Femur (tissue), 1 donor: ENCODE measurements at places on chromosomes 12 and 14.

DNA sequence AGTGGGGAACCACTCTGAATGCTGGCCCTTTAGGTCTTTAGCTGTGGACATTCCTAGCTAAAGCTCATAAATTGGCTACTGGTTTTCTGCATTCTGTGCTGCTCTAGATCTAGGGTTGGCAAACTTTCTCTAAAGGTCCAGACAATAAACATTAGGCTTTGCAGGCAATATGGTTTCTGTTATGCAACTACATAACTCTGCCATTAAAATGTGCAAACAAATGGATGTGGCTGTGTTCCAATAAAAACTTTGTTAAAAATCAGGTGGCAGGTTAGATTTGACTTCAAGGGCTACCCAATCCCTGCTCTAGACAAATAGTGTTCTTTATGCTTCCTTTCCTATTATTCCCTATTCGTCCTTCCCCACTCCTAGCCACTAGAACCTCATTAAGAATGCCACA, 6.8 kb upstream of the LRRC9 start:
- DNase-seq, result no peak

DNA sequence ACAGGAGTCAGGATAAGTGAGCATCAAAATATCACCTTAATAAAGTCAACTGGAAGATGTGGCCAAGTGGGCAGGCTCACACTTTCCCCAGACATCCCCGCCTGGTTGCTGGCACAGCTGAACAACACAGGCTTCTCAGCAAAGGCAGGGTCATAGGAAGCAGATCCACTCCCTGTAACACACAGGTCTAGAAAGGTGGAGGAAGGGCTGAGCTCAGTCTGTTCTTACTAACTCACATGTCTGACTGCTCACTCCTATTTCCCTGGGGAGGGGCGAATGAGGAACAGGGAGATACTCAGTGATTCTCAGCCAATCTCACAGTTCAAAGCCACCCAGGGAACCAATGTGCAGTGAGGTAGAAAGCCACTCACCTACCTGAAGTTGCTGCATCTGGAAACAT, 45.0 kb upstream of the AMN1 start:
- no peak for DNase-seq

GRCh38 chr12:116916122-116916521, 5.4 kb downstream of the FBXW8 start:
- DNase-seq, result no peak

DNA sequence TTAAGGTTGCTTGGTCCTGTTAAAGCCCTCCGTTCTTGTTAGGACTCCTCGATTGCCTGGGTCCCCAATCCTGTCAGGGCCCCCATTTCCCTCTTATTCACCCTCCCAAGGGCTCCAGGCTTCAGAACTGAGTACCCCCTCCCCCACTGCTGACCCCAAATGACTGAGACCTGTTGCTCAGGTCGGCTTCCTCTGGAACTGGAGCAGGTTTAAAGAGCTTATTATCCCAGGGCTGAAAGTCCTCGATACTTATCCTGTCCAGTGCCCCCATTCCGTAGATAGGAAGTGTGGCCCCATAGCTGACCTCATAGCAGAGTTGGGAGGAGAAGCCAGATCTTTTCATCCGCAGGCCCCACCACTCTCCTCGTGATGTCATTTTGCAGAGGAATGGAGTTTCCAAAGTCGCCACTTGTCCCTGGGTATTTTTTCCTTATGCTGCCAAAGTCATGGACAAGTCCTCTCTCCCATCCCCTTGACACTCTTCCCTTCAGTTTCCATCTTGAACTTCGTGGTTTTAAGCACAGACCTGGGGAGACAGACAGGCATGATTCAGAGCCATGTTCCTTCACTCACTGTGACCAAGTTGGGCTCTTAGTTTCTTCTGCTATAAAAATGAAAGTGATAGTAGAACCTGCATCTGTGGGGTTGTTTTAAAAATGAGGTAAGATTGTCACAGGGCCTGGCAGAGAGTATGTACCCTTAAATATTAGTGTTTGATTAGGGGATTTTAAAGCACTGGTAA, 1.2 kb downstream of the USP30 start:
- DNase-seq, result no peak

DNA sequence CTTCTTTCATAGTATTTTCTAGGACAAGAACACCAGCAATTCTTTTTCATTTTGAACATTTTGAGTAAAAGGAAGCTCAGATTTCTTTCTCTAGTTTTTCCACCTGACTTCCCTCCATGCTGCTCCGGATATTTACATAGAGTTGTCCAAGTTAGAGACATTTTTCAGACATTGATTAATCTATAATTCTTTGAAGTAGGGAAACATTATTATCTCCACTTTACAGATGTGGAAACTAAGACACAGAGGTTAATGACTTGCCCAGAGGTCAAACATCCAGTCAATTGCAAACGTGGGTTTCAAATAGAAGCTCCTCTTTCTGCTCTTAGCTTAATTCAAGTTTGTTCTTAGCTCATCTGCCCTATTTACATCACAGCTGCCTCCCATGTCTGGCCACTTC, 138.3 kb downstream of the EGLN3 start:
- DNase-seq, result no peak

- no peak for DNase-seq
Measured at GRCh38 chr14:36022765-36023410, 153.6 kb downstream of the PTCSC3 start.

DNA sequence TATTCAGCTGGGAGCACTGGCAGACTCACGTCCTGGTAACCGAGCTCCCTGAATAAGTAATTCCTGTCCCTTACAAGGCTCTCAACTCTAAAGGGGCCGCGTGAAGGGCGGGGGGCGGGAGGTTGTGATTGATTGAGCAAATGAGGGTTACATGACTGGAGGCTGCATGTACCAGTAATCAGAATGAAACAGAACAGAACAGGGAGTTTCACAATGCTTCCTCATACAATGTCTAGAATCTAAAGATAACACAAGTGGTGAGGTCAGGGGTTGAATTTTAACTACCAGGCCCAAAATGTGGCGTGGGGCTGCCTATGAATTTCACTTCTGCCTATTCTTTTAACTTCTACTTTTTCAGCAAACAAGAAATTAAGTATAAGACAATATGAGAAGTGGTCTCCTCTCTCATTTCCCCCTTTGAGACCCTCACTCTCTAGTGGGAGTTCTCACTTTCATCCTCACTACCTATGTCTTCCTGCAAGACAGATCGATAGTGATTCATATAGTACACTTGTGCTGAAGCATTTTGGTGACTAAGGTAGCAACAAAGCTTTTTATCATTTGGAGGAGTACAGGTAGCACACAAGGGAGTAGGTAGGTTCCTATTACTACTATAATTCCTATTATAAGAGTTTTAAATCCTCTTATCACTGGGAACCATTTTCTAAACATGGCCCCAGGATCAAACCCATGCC, 239.8 kb downstream of the KTN1 start:
- no peak for DNase-seq
